ENCODE measurements at places on chromosomes 2 and 18.

DNA sequence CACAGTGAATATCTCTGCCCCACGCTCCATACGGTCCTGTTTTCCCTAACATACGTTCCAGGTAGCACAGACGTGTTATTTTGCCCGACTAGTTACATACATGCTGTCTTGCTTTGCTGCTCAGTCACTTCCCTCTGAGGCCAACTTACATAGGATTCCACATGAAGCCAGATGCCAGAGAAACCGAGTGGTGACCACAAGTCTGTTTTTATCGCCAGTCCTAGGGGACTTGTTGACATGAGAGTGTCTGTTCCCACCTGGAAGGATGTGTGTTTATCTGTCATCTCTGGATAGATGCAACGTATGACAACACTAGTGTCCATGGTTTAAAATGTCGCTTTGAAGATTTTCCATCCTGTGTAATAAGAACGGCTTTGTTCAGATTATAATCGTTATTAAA lies 32.6 kb downstream of the PMAIP1 start:
- no peak for DNase-seq

DNA sequence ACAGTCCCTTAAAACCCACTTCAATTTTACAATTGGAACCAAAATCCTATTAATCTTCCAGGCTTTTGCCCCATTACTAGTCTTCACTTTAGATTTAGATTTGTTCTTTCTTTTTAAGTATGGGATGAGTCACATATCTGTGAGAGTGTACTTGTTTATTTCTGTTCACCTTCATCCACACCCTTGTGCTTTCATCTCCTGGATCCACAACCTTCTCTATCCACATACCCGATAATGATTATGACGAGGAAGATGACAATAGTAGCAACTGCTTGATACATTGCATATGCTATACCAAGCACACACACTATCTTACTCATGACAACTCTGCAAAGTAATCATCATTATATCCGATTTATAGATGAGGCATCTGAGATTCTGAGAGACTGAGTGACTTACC lies 297.3 kb downstream of the PLCL1 start:
- no peak for DNase-seq

DNA sequence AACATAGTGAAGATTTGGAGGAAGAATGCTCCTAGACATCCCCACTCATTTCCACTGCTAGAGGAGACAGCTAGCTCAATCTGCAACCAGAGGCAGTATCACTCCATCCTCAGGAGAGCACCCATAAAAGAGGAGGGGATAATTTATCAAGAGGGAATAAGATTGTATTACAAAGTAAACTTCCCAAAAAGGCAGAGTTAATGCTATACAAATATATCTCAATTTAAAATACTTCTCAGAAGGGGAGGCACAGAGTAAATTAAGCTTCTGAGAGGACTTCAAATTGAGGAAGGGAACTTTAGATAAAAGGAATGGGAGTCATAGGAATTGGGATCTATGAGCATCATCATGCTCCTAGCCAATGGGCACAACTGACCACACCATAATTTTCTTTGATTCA lies 29.1 kb downstream of the EXOC6B start:
- DNase-seq, result no peak

GRCh38 chr2:217978536-217979150 lies 24.2 kb downstream of the TNS1 start:
- no peak for DNase-seq

GRCh38 chr2:202689459-202689858 lies 54.7 kb downstream of the FAM117B start:
- DNase-seq, result no peak

DNA sequence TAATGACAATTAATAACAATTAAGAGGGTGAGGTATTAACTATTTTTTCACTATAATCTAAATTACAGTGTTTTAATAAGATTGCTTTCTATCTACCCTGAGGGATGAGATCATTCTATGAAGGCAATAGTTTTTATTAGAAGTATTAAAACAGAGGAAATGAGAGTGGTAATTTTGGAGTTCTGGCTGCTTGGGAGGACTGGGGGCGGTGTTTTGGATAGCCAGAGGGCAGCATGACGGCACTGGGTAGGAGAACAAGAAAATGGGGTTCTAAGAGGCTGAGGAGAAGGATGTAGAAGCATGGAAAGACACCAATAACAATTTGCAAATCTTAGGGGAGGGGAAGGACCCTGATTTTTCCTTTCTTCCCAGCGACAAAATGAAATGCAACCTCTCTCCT lies 5.1 kb upstream of the DNAJC5G start:
- DNase-seq, result no peak

- no peak for DNase-seq
Observed at GRCh38 chr2:113376913-113377445, 60.5 kb upstream of the ZNG1B start.

- no peak for DNase-seq
Observed at GRCh38 chr2:136221026-136221425, 103.1 kb upstream of the CXCR4 start.

GRCh38 chr2:114421781-114422180 lies 20.7 kb upstream of the DPP10 start:
- DNase-seq, result no peak

GRCh38 chr2:219675221-219675620 lies 47.8 kb downstream of the SLC4A3 start:
- no peak for DNase-seq

- DNase-seq, result no peak
Observed at GRCh38 chr2:135050132-135050531, 2.0 kb upstream of the RAB3GAP1 start.

DNA sequence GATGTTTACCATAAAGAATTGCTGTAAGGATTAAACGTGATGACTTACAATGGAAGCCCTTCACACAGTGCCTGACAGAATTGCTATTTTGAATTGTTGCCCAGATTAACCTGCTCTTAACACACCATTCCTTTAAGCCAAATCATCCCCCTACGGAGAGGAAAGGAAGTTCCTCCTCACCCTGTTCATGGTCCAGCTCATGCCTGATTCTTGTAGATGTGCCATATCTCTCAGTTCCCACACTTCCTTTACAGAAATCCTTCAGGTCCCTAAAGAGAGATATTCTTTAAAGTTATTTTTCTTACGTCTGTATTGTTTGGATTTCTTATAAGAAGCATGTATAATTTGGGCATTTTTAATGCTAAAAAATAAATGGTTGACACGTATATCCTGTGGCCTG lies 127.5 kb upstream of the DAPL1 start:
- DNase-seq, result no peak

GRCh38 chr2:6470518-6470917 lies 395.2 kb downstream of the CMPK2 start:
- DNase-seq, result no peak

GRCh38 chr2:9002637-9003365 lies 683 bp downstream of the MBOAT2 start:
- DNase-seq, result no peak

- DNase-seq, result no peak
Observed at GRCh38 chr2:32472605-32473004, 115.8 kb downstream of the BIRC6 start.

DNA sequence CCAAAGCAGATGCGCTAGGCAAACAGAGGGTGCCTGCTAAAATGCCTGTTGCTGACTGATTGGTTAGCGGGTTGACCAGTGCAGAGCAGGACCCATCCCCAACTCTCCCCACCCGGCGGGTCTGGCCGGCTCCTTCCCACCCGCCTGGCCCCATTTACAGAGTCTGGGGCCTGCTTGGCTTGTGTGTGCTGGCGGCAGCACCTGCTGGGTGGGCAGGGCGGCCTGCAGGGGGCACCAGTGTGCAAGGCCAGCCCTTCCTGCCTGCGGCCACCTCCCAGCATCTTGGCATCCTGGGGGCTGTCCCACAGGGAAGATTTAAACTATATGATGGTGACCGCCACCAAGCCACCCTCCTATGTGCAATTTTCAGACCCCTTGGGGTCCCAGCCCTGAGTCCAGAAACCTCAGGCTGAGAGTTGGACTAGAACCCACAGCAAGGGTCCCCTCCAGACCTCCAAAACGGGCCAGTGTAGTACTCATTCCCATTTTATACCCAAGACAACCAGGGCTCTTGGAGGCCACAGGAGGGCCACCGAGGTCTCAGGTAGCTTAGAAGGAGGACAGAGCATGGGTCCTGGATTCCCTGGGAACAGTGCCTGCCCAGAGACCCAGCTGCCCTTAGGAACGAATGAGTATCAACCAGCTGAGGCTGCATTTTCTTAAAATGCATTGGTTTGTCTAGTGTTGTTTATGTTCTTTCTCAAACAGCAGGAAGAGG lies 173.6 kb downstream of the SMAD7 start:
- peak; percentile 9 for DNase-seq
